ENCODE measurements at places on chromosomes 3 and 15.

DNA sequence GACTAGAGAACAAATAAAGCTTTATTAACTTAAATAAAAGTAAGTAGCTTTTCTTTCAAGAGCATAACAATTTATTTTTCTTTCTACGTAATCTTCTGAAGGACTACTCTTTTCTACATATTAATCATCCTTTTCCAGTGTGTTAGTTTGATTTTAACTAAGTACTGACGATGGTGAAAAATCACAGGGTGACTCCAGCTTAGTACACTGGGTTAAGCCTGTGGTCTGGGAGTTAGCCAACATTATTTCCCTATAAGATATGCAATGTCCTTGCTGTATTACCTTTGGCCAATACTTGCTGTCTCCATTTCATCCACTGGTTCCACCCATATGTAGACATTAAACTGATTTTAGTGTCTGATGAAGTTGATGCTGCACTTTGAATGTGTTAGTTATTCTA is 508.6 kb upstream of the SUCLG2 start:
- no peak for DNase-seq

- DNase-seq = no peak
These were observed 27.7 kb downstream of the CRTC3 start for GRCh38 chr15:90557186-90558084.

DNA sequence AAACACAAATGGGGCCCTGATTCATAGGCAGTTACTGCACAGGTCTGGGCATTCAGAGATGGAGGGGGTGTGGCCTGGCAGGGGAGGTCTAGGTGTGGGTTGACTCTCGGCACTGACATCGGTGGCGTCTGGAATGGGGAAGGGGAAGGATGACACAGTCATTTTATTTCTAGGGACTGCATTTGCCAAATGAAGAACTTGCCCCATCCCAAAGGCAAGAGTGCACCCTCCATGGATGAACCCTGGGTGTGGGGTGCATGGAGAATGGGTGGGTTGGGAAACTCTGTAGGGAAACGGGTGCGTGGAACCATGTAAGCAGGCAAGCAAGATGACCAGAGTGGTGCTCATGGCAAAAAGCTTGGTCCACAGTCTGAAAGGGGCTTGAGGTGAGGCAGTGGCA is 24.5 kb downstream of the SLC6A20 start:
- no peak for DNase-seq

- no peak for DNase-seq
These were observed 37.1 kb downstream of the IL17RD start for GRCh38 chr3:57127891-57128518.

- no peak for DNase-seq
These were observed 312.7 kb upstream of the TGFBR2 start for GRCh38 chr3:30293621-30294240.

DNA sequence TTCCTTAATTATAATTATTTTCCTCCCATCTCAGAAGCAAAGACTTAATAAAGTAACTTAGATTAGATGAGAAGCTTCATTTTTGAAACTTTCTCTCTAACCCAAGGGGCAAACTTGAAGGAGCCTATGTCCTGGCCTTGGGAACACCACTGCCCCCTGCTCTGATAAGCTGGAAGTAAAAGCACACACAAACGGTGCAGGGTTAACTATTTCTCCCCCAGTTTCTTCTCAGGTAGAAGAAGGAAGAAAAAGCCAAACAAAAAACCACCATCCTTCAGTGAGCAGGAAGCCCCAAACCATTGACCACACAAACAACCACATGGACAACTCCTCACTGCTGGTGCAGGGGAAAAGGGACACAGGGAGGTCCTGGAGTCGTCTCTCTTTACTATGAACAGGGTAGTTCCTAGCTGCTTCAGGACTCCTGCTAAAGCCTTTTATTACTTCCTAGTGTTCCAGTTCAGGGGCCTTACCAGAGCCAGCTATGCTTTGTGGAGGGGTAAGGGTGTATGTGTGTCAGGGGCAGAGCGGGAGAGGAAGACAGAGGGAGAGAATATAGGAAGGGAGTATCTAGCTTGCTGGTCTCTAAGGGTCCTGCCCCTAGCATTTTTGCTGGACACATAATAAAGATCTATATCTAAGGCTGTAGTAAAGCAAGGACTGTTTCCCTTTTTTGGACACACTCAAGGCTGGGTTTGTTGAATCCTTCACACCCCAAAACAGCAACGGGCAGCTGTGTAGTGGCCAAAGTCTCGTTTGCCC is 94.0 kb upstream of the UMPS start:
- DNase-seq = no peak

GRCh38 chr3:109081746-109082510 is 36.0 kb downstream of the MORC1 start:
- DNase-seq = no peak

- no peak for DNase-seq
These were observed 344.2 kb upstream of the GRM7 start for GRCh38 chr3:6516694-6517093.

DNA sequence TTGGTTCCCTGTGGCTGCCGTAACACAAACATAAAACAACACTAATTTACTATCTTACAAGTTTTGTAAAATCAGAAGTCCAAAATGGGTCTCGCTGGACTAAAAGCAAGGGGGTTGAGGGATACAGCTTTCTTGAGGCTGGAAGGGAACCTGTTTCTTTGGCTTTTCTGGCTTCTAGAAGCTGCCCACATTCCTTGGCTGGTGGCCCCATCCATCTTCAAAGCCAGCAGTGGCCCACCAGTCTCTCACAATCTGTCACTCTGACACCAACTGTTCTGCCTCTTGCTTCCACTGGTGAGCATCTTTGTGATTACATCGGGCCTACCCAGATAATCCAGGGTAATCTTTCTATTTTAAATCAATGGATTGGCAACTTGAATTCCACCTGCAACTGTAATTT is 1.1 kb upstream of the ANPEP start:
- DNase-seq = no peak

GRCh38 chr3:160398820-160399124 is 253 bp downstream of the IFT80 start:
- DNase-seq = no peak

- no peak for DNase-seq
These were observed 196.6 kb upstream of the GOLIM4 start for GRCh38 chr3:168292296-168292695.

DNA sequence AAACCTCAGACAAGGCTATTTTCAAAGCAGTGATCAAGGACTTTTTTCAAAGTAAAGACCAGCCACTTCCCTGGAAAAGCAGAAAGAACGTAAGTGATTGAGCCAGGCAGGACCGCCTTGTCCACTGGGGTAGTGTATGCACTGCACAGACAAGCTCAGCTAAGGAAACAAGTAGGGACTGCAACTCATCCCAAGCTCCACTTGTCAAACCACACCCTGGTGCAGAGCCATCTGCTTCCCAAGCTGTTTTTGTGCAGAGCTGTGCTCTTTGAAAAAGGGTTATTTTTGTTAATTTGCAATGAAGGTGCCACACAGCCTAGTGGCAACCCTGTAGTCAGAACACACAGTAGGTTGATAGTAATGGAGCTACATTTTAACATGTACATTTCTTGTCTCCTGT is 193.3 kb downstream of the ADAMTS9 start:
- no peak for DNase-seq

GRCh38 chr3:154795582-154795981 is 284.5 kb upstream of the MME start:
- no peak for DNase-seq

GRCh38 chr15:75706682-75706954 is 6.0 kb downstream of the CSPG4 start:
- DNase-seq = no peak

- no peak for DNase-seq
These were observed 33.1 kb downstream of the TP63 start for GRCh38 chr3:189664311-189664710.

Measured in right renal cortex interstitium (tissue), 3 donors.